ENCODE measurements at places on chromosomes 5 and 9.

DNA sequence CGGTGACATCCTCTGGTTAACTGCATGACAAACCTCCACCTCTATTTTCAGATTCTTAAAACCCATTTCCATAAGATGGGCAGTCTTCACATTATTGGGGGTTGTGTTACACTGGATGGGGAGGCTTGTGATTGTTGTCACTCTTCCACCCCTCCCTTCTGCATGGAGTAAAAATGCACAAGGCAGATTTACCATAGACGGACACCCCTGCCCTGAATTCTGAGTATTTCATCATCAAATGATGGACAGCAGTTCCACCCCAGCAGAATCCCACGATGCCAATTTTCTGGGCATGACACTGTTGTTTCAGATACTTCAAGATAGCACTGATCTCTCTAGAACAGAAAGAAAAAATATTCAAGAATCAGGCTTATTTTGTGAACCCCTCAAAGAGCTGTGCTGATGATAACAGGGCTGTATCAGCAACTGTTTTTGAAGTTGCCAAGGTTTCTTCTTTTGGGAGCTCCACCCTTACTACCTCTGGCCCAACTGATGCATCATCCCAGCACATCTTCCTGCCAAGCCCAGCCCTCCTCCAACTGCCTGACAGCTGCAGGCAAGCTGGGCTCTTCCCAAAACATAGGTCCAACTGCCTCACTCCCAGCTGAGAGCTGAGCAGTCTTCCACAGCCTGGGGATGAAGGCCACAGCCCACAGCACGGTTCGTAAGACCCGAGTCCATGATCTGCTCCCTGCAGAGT lies 21.4 kb downstream of the CMBL start:
- no peak for DNase-seq

DNA sequence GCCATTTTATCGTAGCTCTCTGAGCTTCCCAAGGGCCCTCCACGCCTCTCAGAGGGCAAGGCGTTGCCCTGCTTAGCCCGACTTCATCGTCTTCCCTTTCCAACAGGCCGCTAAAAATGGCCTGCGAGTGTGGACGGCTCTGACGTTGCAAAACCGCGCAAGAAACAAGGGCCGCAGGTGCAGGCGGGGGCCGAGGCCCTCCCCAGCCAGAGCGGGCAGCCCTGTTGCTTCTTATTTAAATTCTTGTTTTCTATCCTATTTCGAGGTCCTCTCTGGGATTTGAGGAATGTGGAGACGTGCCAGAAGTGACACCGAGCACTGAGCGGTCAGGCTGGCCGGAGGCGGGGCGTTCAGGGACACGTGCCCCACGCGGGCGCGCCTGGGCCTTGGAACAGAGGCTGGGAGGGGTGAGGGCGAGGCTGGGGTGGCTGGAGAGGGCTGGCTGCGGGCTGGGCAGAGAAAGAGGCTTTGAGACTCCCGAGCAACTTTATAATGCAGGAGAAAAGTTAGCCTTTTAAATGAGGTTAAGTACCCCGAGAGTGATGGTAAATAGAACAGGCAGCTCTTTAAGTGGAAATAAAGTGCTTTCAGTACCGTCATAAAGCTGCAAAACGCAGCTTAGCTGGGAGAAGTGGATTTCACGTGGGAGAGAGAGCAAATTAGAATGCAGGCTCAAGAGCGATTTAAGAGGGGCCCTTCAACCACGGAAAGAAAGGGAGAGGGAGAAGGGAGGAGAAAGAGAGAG lies 243.6 kb downstream of the AUH start:
- DNase-seq: peak; percentile 53

DNA sequence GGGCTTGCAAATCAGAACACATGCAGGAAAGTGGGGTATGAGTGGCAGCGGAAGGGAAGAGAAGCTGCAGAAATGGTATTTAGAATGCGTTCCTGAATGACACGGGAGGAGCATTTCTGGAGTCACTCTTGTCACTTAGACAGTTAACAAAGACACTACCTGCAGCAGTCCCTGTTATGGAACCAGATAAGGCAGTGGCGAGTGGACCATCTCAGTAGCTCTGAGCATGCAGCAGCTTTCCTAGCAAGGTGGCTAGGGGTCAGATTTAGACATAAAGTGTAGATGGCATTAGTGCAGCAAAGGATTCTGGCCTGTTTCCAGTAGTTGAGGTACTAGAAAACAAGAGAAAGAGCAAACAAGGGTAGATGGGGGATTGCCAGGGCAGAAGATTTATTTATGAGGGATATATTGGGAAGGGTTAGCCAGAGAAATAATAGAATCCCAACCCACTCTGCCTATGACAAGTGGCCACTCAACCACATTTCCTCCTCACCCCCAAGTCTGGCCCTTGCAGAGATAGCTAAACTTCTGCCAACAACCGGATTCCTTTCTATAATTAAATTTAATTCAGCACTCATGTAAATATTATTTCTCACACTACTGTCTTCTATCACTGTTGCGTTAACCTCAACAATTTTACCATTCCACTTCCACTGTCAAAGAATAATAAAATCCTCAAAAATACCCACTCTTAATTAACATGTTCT lies 201.6 kb downstream of the DCP2 start:
- DNase-seq: no peak

DNA sequence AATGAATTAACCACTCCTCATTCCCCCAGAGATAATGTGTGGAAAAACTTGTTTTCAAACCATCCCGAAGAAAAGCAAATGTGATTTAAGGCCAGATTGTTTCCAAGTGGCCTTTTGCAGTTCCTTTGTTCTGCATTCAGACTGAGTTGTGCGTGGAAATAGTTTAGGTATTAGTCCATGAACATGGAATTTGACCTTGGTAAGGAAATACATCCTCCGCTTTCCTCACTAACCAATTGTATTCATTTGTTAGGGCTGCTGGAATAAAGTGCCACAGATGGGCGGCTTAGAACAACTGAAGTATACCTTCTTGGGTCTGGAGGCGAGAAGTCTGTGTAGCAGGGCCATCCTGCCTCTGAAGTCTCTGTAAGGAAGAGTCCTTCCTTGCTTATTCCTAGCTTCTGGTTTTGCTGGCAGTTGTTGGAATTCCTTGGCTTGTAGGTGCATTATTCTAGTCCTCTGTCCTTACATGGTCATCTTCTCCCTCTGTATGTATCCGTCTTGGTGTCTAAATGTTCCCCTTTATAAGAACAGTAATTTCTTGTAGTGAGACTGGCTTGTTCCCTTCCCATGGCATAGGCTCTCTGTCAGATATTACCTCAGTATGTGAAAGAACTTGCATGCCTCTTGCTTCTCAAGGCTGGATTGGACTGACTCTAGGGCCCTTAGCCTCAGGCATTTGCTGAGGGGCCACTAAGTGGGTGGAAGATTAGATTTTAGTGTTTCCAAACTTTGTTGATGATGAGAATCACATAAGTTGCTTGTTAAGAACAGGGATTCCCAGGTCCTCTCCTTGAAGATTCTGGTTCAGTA lies 53.9 kb downstream of the RAI14 start:
- no peak for DNase-seq

GRCh38 chr9:33751536-33752129 lies 43.7 kb upstream of the PRSS3 start:
- DNase-seq: no peak

DNA sequence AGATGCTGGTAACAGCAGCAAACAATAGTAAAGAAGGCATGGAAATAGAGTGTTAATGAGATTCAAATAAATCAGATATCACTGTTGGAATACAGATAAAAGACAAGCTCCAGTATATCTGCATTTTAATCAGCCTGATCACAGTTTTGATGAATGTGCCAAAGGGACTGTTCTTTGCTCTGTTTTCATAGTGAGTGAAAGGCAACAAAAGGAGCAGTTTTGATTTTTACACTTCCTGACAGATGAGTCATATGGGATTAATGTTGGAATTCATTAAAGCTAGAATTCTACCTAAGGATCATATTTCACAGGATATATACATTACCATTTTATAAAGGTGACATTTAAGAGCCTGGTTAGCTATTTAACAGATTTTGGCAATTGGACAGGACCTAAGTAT lies 743.3 kb upstream of the PTPRD start:
- no peak for DNase-seq

GRCh38 chr9:117355542-117355941 lies 59.3 kb downstream of the ASTN2 start:
- DNase-seq: no peak

DNA sequence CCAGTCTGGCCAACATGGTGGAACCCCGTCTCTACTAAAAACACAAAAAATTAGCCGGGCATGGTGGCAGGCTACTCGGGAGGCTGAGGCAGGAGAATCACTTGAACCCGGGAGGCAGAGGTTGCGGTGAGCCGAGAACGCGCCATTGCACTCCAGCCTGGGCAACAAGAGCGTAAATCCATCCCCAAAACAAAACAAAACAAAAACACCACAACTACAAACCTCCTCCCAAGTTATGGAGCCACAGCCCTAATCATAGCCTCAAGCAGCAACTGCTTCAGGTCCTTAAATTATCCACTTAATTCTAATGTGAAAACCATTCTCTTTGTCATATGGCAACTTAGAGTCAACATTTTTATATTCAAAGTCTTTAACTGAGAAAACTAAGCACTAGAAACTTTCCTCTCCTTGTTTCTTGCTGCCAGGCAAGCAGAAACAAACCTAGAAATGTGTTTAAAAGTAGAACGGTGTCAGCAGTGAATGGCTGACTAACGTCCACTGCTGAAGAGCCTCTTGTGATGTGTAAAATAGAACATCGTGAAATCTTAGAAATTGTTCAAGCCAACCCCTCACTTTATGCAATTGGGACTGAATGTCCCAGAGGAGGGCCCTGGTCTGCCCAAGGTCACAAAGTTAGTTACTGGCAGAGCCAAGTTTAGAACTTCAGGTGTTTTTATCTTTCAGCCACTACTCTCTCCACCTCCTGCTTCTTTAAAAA lies 5.7 kb downstream of the TMEM245 start:
- no peak for DNase-seq

DNA sequence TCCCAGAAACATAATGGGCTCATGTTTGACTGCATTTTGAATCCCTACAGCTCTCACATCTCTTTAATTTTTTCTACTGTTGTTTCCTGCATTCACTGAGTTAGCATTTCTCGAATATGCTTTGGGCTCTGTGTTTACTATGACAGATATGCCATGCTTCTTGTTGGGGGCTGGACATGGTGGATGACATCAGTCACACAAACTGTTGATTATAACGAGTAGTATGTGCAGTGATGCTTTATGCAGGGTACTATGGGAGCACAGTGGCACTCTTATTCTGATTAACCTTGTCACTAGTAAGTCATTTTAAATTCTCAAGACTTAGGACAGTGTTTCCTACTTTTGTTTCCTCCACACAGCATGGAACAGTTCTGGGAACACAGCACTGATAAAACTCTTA lies 295.4 kb upstream of the ZNF608 start:
- no peak for DNase-seq

DNA sequence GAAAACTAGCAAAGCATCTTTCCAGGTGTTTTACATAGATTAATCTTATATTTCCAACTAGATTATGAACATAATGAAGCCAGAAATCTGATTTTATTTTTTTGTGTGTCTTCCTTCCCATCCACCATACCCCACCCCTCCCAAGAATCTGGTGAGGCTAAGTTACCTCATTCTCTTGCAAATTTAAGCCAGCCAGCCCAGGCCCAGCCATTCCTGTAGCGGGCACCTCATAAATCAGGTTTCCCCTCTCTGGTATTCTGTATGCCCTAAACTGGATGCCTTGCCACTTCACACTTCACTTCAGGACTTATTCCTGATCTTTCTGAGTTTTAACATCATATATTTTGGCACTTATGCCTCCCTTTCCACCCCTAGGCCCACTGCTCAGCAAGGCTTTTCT lies 21.8 kb downstream of the C9 start:
- no peak for DNase-seq

GRCh38 chr5:139091439-139092156 lies 106.6 kb downstream of the SIL1 start:
- no peak for DNase-seq

DNA sequence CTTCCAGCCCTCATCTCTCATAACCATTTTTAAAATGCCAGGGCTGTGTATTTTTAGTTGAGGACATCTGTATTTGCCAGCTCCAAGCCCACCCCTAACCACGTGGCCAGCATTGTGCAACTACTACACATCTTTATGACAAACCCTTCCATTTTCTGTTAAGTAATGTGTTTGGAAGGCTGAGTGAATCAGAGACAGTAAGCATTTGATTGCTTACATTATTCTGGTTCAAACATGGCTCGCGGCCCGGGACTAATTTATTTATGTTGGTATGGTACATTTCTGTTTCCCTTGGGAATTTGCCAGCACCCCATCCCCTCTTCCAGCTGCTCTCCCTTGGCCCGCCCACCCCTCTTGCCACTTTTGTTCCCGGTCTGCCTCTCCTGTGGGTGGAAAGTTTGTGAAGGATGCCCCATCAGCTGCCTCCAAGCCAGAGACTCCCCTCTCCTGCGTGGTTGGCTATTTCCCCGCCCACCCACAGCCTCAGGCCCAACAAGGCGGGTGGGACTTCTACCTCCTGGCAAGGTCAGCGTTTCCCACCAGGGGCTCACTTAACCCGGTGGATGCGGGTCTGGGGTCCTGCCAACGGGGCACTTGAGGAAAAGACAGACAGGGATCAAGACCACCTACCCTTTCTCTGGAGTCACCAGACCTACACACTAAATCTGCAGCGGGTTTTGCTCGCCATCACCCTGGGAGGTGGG lies 162.2 kb downstream of the HSD17B3 start:
- no peak for DNase-seq

DNA sequence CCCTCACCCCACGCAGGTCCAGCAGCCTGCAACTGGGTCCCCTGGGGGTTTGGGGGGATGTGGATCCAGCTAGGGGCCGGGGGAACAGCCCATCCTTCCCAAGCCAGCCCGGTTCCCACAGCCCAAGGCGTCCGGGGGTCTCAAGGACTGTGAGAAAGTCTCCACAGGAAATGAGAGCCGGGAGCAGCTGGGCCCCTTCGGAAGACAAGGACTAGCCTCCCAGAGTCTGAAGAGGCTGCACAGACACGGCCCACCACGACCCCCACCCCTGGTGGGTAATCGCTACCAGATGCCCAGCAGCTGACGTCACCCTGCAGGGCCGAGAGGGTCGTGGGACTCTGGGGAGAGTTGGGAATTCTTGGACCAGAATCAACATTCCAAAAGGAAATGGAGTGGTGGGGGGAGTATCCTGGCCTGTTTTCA lies 10.5 kb downstream of the SH2D3C start:
- DNase-seq: peak; percentile 73

DNA sequence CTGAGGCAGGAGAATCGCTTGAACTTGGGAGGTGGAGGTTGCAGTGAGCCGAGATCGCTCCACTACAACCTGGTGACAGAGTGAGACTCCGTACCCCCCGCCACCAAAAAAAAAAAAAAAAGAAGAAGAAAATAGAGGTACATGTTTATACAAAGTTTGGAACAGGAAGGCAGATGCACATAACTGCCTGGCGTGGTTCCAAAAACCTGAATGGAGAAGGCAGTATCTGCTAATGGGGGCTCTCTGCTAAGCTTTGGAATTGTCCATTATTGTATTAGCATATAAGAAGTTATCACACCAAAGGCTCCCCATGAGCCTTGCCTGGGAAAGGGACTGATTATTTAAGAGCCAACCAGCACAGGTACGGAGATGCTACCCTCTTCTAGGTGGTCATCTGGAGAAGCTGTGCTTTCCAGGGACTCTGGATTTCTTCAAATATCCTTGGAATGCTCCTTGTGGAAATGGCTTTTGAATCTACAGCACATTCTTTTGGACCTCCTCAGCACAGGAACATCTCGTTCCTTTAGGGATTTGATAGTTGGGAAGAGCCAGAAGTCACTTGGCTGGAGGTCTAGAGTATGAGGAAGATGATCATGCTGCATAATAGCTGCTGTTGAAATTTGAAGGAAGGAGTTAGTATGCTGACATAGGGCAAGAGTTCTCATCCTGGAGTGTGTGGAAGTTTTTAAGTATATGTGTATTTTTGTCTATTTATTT lies 42.5 kb upstream of the ABCA1 start:
- DNase-seq: no peak
